Esophagus mucosa (tissue), 1 donor: ENCODE measurements at places on chromosomes 11 and 22. TPM values are rescaled to one million over a fixed set of nuclear protein-coding genes. Genes with fewer than 3 reads are reported as not detected.
A peak's percentile ranks its signal among the peaks of the same experiment; 100 is the strongest.

DNA sequence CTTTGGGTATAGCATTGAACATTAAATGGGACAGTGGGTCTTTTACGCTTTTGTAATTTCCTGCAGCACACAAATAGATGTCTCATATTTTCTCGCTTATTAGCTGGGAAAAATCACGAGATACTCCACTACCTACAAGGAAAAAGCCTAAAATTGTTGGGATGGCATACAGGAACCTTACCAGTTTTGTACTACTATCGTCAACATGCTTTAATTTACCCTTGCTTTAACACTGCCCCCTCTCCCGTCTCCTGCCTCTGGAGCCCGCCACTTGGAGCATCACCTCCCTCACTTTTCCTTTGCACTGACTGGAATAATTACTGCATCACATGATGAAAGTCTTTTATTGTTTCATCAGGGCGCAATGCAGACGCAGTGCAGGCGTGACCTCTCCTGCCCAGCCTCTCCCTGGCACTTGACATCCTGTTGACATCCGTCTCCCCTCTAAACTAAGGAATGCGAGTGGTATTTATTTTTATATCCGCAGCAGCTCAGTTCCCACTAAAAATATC lies 1.0 kb upstream of the FNBP4 start:
- peak; percentile 66 for ATAC-seq

DNA sequence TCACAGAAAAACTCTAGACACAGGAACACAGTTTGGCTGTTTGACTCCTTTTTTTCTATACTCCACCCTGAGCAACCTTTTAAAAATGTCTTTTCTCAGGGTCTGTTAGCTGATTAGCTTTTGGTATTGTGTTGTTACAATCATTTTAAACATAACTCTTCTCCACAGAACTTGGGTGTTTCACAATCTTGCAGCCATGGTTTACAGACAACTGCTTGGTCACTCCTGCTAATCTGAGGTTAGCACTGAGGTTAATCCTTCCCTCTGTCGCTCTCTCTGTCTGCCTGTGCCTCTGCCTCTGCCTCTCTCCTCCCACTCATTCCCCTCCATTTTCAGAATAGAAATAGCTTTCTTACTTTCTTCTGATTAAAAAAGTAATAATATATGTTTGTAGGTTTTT lies 62.4 kb upstream of the ZBED5 start:
- ATAC-seq: no peak

- ATAC-seq: no peak
Measured at GRCh38 chr11:130633466-130633865, 185.0 kb downstream of the ADAMTS15 start.

Gene SYCE3
- not detected for total RNA-seq
